ENCODE measurements at places on chromosomes 4 and X.

GRCh38 chrX:96906741-96907140, 23.0 kb downstream of the RPA4 start:
- DNase-seq, result peak; percentile 7

GRCh38 chr4:164304861-164305260, 449.1 kb upstream of the SMIM31 start:
- DNase-seq, result peak; percentile 4

DNA sequence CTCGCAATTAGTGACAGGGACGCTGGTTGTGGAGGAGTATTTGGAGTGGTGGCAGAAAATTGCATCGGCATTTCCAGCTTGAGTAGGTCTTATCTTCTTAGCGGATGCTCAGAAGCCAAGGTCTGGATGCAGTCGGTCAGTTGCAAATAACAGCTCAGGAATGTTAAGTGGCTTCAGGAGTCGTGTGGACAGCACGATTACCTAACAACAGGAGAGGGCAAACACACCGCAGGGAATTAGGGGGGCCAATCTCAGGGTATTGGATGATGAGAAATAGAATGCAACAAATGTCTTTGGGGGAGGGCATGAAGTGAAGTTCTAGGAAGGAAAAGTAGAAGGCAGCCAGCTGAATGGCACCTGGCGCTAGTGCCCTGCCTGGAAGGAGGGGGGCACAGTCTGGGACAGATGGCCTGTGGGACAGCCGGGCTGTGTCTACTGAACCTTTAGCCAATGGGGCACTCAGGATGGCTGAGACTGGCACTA, 11.8 kb downstream of the RASL11B start:
- peak; percentile 76 for DNase-seq

DNA sequence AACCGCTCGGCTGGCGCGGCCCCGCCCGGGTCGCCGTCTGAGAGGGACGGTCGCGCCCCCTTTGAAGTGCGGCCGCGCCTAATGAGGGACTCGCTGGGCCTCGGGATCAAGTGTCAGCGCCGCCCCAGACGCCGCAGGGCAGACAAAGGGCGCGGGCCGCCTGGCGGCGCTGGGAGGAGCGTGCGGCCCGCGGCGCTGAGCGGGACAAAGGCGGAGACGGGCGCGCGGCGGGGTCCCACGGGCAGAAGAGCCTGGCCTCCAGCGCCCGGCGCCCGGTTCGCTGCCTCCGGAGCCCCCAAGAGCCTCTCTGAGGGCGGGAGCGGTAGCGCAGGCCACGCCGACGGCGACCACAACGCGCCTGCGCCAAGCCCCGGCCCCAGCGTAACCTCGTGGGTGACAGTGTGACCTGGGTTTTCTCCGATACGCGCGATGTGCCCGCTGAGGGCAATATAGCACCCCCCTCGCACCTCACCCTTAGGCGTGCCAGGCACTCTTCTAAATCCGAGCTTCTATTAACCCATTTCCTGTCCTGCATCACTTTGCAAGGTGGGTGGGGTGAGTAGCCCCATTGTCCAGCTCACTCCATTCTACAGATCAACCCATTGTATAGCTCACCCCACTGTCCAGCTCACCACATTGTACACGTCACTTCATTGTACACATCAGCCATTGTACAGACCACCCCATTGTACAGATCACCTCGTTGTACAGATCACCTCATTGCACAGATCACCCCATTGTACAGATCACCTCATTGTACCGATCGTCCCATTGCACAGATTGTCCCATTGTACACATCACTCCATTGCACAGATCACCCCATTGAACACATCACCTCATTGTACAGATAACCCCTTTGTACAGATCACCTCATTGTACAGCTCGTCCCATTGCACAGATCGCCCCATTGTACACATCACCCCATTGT, 33.7 kb upstream of the STX18 start:
- DNase-seq, result peak; percentile 12

GRCh38 chrX:1452516-1453394, at the start of gene ASMTL:
Gene ASMTL, minus strand, starts transcription at chrX:1452909. Its CDS starts 69 bp downstream, at chrX:1452840.
- peak; percentile 96 for DNase-seq

DNA sequence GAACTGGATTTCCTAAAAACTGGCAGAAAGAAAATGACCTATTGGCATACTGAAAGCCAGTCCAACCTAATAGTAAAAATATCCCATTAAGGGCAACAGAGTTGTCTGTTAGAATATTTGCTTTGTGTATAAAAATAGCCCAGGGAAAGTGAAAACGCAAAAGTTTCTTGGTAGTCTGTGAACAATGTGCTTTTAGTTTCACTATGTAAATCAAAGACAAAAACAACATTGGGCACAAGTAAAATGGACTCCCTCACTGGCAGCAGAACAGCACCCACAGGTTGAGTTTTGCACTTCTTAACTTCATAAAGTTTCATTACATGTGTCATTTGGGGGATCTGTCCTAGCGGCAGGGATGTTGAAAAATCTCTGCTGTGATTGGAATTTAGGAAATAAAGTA, 4.3 kb upstream of the FGG start:
- DNase-seq, result no peak

DNA sequence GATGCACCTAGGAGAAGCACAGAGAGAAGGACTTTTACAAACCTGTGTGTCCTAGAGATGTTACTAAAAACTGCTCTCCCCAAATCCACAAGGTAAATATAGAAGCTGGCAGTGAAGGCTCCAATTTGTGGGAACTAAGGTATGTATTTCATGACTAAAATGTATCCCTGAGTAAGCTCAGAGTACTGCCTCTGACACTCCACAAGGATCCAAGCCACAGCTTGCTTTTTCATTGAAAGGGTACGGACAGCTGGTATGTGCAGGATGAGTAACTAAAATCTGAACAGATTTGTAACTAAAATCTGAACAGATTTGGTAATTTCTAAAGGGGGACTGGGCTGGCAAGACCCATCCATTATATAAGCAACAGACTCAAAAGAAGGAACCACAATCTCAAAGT, 187.6 kb downstream of the DCLK2 start:
- DNase-seq, result no peak

DNA sequence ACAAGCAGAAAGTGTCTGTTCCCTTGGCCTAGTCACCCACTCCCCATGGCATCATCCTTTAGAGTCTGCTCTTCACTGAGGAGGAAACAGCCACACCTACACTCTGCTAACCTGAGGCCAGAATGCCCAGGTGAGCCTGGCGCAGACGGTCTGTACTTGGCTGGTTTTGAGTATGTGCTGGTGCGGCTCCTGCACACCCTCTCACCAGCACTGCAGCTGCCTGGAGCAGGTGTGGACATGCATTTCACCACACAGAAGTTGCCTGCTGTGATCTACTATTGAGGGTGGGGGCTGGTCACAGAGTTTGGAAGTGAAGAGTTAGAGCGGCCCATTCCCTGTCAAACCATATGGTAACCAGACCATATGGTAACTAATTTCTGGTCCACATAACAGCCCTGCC, 39.5 kb downstream of the KANTR start:
- no peak for DNase-seq

DNA sequence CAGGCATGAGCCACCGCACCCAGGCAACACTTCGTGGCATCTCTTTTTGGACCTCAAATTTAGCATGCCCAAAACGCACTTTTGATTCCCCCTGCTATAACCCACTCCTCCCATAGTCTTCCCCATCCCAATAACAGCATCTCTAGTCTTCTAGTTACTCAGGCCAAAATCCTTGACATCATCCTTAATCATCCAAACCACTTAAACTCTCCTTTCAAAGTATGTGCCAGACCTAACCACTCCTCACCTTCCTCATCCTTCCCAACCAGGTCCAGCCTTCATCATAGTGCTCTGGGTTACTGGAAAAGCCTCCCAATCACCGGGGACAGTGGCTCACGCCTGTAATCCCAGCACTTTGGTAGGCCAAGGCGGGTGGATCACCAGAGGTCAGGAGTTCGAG, 41.9 kb downstream of the AFAP1 start:
- DNase-seq, result no peak

DNA sequence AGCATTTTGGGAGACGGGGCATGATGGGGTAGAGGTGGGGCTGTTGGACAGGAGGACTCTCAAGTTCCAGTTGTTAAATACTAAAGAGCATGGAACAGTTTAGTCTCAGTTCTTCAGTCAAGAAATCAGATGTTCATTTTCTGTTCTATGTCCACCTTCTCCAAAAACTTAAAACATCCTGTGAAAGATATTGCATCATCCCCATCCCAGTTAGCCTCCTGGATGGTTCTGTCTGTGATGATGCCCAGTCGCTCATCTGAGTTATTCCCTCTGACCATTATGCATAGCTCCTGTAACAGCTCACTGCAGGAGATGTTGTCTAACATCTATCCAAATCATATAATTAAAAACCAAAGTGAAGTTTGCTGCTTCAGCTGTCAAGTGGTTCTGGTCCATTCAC, 32.1 kb upstream of the SCML1 start:
- DNase-seq, result no peak

DNA sequence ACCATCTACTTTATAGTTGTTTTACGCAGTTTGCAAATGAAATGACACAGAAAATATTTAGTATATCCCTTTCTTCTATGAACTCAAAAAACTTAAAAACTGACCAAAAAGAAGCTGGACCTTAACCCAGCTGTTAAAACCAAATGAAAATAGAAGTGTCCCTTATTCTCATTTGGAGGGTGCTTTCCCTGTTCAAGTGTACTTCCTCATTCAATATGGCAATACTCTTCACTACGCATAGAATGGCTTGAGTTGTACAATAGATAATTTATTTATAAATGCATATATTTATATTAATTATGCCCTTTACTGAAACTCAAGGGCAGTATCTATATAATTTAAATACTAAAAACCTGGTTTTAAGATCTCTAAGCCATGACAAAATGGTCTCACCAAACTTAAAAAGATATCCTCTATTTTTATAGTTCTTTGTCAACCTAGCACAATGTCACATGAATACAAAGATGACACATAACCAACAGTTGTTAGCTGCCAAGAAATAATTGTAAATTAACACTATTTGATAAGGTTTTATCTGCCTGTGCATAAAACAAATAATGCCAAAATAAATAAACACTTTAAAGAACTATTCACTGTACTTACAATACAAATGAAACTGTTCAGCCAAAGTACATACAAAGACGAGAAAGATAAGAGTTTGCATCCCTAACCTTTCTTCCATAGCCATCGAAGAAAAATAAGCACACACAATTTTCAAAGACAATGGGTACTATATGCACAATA, 25.2 kb downstream of the YTHDC1 start:
- no peak for DNase-seq

- DNase-seq, result no peak
Observed at GRCh38 chrX:85622635-85623034, 243.2 kb upstream of the POF1B start.

- DNase-seq, result peak; percentile 45
Observed at GRCh38 chrX:140712413-140713173, 3.0 kb downstream of the LINC00632 start.

- DNase-seq, result peak; percentile 25
Observed at GRCh38 chrX:151899622-151900021, 13.1 kb upstream of the MAGEA4 start.

GRCh38 chrX:21735038-21735767, 22.7 kb downstream of the SMPX start:
- peak; percentile 91 for DNase-seq

- no peak for DNase-seq
Observed at GRCh38 chrX:153395613-153396319, 5.4 kb downstream of the PNMA6E start.

DNA sequence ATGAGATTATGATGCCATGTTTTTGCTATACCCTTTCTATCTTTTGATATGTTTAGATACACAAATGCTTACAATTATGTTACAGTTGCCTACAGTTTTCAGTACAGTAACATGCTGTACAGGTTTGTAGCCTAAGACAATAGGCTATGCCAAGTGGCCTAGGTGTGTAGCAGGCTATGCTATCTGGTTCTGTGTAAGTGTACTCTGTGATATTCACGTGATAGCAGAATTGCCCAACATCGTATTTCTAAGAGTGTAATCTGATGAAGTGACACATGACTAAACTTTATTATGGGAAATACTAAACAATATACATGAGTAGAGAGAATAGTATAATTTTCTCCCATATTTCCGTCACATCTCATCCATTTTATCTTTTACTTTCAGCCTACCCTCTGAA, 97.0 kb downstream of the CLDN22 start:
- DNase-seq, result no peak

- DNase-seq, result no peak
Observed at GRCh38 chrX:148333989-148334388, 166.4 kb upstream of the AFF2 start.

GRCh38 chrX:139081965-139082364, 370.4 kb upstream of the FGF13 start:
- no peak for DNase-seq

DNA sequence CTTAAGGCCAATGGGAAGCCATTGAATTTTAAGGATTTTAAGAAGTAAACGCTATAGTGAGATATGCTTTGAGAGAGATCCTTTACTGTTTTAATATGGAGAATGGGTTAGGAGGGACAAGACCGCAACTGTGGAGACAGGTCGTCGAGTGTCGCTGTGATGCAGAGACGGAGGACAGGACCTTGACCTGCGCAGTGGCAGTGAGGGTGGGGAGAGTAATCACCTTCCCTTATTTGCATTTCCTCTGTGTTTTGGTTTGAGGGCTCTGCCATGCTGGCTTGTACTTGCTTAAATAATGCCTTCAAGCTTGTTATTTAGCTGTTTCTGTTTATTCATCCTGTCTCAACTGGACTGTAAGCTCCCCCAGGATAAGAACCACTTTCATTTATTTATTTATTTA, 345.0 kb downstream of the FBXW7 start:
- no peak for DNase-seq

DNA sequence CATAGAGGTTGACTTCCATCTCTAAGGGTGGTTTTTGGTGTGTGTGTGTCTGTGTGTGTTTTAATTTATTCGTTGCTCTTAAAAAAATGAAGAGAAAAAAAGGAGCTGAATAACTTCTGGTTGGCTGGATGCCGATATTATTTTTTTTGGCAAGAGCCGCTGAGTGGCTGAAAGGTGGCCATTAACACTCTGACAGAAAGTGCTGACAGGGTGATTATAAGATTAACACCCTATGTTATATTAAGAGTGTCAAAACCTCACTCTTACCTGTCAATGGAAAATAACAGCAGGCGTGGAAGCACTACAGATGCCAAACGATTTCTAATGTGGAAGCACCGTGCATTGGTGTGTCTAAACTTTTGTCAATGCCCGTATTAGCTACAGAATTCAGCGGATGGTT, 622.5 kb downstream of the ANKRD50 start:
- DNase-seq, result no peak
